ENCODE measurements at places on chromosomes 16 and 17.

DNA sequence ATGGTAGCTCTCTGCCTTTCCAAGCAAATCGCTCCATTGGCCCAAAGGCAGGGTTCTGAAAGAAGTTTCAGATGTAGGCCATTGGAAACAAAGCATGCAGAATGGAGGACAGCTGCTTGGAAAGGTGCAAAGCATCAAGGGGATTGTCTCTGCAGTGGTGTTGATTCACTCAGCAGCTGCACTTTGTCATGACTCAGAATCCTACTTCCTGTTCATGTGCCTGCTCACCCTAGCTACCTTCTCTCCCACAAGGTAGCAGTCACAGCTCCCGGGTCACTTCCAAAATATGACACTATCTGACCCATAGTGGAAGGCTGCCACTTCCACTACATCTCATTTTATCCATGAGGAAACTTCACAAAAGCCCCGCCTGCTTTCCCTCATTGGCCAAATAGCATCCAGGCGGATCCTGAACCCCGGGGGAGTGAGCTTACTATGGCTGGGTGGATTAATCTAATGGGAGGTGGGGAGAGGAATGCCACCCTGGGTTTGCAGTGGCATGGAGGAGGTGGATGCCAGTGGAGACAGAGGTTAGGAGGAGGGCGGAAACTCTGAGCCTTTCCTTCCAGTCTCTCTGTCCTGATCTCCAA is 74.7 kb upstream of the NKD1 start:
- peak; percentile 26 for DNase-seq

DNA sequence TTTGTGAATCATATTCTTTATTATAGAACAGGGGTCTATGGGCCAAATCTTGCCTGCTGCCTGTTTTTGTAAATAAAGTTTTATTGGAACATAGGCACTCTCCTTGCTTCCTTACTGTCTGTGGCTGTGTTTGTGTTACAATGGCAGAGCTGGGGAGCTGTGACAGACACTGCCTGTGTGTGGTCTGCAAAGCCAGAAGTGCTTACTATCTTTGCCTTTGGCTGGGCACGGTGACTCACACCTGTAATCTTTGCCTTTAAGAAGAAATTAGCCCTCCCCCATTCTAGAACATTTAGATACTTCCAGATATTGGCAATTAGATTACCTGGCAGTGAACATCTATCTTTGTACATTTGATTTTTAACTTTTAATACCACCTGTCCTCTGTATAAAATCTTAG is 308.3 kb downstream of the FOXL1 start:
- no peak for DNase-seq

- no peak for DNase-seq
Measured at GRCh38 chr17:70434536-70435490, 265.5 kb downstream of the KCNJ2 start.

DNA sequence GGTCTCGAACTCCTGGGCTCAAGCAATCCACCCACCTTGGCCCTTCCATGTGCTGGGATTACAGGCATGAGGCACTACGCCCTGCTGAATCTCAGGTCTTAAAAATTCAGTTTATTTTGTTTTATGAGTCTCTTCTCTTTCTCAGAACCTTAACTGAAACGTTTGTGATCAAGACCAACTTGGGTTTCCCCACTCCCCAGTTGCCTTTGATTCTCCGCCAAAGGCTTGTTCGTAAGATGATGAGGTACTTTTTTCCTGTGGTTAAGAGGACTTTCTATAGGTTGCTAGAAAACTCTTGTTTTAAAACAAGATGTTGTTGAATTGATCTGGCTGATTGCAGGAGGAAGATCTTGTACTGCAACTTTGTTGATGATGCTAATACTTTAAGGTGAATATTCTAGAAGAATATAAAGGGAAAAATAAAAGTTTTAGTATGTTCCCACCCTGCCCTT is 11.7 kb downstream of the ABCC1 start:
- peak; percentile 77 for DNase-seq

GRCh38 chr17:16314189-16314588 is 39.1 kb downstream of the CENPV start:
- no peak for DNase-seq

GRCh38 chr16:12348733-12349704 is 372.5 kb downstream of the SNX29 start:
- DNase-seq = no peak

GRCh38 chr17:42243493-42243982 is 32.7 kb downstream of the STAT5B start:
- DNase-seq = no peak

DNA sequence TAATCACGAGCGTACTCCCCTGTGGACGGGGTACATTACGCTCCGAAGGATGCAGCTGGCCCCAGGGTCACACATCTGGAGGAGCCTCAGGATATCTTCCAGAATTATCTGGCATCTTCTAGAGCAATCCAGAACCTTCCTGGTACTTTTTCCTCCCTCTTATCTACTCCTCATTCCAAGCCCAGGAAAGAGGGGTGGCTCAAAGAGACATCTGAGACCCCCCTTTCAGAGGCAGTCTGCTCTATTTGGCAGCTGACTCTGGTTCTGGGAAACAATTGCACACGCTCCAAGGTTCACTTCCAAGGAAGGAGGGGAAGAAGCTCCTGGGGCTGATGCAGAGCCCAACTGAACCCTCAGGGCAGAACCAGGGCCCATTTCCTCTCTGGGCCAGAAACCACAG is 14.9 kb downstream of the RBFOX3 start:
- no peak for DNase-seq

DNA sequence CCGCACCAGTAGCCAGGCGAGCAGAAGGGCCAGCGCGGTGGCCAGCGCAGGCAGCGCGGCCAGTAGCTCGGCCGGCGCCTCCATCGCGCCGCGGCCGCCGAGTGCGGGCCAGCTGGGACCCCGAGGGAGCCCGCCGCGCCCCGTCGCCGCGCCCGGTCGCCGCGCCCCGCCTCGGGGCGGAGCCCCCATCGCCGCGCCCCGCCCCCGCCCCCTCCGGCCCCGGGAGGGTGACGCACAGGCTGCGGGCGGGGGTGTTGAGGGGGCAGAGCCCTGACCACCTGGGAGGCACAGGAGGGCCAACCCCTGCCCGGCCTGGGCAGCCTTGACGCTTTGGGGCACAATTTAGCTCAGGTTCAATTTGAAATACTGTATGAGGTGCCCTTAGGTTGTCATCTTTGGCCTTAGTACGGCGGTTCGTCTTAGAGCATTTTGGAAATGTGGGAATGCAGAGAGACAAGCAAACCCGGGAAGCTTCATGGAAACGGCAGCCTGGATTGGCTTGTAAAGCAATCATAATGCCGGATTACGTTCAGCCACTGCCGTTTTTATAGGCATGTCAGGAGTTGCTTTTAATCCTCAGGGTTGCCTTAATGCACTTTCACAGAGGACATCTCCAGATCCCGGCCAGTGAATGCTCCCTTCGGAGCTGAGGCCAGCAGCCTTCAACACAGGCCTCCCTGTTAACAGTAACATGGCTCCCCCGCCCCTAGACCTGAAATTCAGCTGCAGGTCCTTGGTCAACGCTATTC is at the start of gene MXRA7:
TSS of gene MXRA7 (minus strand) at position 103 of the 749 bp plus-strand sequence. CDS start at position 84, 19 bp downstream.
- peak; percentile 67 for DNase-seq

DNA sequence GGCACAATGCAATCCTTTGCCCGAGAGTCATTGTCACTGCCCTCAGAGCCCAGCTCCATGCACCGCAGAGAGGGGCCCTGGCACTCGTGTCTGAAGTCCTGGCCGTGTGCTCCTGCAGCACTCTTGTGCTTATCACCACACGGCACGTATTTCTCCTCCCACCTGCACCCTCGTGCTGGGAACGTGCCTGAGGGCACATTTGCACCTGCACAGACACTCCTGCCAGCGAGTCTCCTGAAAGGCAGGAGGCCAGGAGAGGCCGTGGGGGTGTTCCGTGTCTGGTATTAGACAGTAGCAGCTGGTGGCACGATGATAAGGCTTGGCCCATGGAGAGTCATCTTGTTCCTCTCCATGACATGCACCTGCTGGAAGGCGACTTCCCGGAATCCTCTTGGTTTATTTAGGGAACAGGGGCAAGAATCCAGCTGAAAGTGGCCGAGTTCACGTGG is 3.4 kb upstream of the ACSF3 start:
- DNase-seq = no peak

DNA sequence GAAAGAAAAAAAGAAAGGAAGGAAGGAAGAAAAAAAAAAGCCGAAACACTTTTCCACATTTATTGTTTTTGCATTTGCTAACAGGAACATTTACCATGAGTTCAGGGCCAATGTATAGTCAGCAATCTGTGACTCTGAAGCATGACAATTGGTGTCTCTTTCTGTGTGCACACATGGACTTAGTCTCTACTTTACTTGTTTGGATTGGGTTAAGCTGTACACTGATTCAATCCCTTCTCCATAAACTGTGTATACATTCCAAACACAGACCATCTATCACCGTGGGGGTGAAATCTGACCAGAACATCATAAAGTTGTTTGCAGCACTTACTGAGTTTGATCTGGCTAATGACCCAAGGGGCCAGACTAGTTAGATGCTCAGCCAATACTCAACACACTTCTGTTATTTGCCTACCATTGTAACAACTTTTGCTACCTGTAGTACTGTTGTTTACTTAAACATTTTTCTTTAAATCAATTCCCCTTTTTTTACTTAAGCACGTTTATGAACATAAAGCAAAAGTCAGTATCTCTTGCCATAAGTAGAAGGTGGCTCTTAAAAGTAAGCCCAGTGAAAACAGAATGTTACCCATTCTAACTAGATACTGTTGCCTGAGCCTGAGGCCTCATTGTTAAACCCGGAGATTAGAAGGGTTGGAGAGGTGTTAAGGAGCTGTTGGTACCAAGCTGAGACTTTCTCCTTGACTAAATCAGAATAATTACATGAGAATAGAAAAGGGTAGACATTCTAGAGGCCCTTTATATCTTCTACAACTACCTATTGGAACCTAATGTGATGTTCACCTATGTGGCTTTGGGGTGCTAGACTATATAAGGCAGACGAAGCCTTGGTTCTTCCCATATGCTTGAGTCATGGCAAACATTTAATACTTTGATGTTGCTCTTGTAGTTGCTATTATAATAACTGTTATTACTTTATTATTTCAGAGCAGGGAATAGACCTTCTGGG is 41.8 kb downstream of the SCNN1B start:
- DNase-seq = no peak

- DNase-seq = no peak
Measured at GRCh38 chr16:15690296-15690695, 40.3 kb downstream of the NDE1 start.

GRCh38 chr16:57970319-57970718 is 609 bp downstream of the CNGB1 start:
- no peak for DNase-seq

DNA sequence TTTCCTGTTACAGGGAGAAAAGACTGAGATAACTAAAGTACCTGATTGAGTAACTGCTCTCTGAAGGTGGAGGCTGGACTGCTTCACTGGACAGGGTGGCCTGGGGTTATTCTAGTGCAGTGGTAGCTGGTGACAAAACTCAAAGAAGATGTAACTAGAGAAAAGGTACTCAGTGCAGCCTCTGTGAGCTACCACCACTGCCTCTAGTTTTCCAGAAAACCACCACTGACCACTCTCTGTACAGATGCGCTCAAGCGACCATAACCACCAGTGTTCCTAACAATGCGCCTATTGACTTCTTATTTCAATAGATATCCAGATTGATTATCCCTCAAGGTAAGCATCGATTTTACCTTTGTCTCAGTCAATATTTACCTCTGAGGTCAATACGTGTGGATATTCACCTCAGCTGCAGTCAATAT is 492.2 kb downstream of the WWOX start:
- DNase-seq = no peak
